ENCODE measurements at places on chromosomes 6 and 20.

DNA sequence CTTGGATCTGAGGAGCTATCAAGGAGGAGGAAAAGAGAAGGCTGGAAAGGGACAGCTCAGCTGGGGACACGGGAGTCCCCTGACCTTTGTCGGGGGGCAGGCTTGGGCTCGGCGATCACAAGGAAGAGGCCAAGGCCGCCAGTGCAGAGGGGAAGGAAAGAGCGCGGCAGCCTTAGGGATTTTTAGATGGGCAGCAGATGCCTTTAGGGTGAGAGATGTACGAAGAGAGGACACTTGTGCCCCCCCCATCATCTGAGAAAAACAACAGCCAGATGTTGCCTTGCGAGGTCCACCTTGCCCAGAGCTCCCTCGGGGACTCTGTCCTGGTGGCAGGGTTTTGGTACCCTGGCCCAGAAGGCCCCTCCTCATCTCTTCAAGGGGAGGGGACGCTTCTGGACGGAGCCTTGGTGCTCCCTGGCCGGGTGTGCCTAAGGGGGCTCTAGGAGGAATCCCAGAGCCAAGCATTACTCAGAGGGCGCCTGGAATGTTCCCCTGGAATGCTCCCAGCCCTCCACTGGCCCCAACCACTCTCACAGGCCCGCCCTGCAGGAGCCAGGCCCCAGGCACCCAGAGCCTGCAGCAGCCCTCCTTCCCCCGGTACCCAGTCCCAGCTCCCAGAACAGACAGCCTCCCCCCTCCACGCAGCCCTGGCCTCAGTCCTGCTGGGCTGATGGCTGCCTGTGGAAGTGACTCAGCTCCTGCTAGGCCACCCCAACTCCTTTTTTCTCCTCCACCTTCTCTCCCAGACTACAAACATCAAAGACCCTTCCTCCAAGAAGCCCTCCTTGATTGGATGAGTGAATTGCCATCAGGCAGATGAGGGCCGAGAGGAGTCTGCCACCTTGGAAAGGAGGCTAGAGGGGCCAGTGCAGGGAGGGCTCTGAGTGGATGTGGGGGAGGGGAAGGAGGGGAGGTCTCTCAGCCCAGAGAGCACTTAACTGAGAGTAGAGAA is 1.8 kb downstream of the ADAM33 start:
- no peak for DNase-seq

GRCh38 chr20:58638467-58639181 is 12.5 kb upstream of the STX16 start:
- DNase-seq = no peak

DNA sequence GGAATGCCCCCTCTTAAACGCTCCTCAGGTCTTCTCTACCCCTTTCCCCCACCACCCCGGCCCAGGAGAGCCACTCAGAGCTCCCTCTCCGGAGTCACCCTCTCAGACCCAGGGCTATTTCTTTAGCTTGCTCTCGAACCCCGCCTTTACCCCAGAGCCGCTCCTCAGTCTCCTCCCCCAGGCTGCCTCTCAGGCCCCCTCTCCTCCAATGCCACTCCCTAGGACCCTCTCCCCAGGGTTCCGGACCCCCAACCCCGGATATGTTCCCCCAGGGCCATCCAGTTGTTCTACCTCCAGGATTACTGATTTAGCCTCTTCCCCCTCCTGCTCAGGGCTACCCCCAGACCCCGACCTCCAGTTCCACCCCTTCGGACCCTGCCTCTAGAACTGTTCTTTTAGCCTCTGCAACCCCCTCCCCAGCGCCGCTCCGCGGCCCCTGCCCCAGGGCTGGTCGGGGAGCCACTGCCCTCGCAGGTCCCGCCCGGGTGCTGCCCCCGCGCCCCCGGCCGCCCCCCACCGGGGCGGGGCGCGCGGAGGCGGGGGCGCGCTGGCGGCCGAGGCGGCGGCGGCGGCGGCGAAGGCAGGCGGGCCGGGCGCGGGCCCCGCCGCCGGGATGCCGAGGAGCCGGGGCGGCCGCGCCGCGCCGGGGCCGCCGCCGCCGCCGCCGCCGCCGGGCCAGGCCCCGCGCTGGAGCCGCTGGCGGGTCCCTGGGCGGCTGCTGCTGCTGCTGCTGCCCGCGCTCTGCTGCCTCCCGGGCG is at the start of gene MMP24:
Gene MMP24, plus strand, starts transcription at position 565 of the 758 bp plus-strand sequence. Its CDS starts 49 bp downstream, at position 614.
- DNase-seq = no peak

DNA sequence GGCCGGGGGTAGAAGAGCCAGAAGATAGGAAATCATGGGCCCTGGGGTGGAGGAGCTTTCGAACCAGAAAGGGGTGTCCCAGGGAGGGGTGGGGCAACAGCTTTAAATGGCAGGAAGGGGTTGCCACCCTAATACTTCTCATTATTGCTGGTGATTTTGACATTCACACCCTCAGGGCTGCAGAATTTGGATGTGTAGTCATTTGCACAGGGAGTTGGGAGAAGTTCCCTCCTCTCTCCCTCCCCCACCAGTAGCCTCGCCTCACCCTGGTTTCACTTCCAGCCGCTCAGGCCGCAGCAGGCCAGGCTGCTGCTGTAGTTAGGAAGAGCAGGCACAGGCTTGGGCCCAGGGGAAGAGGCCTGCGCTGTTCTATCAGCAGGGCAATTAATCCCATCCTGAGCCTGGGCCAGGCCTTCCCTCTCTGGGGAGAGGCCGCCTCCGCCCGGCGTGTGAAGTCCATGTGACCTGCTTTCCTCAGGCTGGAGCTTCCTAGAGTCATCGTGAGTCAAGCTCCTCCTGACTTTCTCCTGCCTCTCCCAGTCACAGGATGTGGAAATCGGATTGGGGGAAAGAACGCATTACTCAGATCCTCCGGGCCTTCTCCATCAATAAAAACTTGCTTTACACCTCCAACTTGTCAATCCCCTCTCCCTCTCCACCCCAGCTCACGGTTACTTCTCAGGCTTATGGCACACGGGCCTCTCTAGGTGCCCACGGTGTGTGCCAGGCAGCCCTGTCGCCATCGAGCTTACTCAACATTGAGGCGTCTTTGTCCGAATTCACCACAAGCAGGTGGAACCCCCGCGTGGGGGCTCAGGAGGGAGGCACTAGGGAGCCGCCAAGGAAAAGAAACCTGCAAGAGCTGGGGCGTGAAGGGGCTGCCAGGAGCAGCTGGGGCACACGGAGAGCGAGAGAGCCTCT is 7.8 kb downstream of the ADTRP start:
- DNase-seq = no peak

DNA sequence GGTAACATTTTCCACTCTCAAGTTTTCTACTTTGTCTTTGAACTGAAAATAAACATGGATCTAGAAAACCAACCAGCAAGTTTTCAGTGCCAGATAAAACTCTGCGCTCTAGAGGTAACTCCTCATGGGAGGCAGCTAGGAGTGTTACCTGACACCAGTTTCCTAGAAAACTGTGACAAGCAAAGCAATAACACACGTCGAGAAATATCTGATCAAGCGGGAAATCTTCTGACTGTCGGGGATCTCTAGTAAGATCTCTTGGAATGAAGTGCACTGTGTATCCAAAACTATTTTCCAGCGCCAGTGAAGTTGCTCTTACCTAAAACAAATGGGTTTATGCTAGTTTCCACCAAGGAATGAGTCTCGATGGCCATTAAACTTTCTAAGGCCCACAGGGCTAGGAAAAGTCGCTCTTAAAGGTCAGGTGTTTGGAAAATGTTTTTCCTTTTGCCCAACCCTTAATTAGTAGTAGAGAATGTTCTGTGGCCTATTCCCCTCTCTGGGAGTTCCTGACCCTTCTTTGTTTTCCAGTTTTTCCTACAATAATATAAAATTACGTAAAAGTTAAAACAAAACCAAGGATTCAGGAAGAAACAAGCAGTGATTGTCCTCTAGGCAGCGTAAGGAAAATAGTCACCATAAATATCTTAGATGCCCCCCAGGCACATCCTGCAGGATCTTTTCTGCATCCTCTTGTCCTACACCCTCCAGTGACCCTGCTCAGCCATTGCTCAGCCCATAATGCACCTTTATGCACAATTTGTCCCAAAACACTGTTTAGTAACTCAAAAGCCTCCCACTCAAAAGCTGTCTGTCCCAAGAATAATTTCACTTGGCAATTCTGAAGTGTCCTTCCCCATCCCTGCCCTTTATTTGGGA is 137.7 kb upstream of the AKAP12 start:
- DNase-seq = no peak

DNA sequence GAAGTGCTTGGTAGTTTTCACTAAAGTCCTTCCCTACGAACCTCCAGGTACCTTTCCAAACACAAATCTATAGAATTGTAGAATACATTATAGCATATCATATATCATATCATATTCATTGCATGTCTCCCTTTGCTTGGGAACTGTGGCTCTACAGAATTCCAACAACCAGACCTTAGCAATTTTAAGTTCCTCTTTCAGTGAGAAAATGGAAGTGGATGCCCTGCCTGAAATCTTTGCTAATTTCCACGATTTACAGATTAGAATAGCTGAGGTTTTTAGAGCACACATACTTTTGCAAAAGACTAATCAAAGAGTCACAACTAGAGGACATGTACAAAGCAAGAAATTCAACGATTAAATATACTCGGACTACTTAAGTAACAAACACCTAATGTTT is 78.6 kb downstream of the TNFRSF21 start:
- DNase-seq = no peak
